ENCODE measurements at places on chromosomes 3 and 15.

GRCh38 chr3:151169262-151169947 is 33.6 kb downstream of the GPR171 start:
- DNase-seq, result no peak

DNA sequence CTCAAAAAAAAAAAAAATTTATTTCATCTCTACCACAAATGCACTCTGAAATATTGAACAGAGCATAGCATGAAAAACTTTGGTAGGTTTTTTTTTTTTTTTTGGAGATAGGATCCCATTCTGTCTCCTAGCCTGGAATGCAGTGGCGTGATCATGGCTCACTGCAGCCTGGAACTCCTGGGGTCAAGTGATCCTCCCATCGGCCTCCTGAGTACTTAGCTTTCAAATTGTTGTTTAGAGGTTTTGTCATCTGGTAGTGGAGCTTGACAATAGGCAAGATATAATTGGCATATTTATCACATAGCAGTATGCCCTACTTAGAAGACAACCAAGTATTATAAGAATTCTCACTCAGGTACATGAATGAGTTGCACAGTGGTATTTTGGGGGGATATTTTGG is 234.2 kb upstream of the ST8SIA2 start:
- DNase-seq, result no peak

DNA sequence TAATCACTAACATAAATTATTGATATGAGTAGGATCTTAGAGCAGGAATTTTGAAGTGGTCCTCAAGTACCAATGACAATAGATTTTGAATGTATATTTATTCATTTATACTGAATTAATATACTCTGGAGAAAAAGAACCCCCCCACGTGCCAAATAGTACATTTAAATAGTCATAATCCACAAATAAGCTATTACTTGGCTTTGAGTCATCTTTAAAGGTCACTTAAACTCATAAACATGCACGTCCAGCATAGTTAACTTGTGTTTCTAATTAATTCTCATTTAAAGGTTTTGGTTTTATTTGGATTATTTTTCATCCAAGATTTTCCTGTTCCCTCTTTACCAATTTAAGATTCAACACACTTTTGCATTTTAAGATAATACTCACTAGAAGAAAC is 35.1 kb downstream of the FGF7 start:
- DNase-seq, result no peak

DNA sequence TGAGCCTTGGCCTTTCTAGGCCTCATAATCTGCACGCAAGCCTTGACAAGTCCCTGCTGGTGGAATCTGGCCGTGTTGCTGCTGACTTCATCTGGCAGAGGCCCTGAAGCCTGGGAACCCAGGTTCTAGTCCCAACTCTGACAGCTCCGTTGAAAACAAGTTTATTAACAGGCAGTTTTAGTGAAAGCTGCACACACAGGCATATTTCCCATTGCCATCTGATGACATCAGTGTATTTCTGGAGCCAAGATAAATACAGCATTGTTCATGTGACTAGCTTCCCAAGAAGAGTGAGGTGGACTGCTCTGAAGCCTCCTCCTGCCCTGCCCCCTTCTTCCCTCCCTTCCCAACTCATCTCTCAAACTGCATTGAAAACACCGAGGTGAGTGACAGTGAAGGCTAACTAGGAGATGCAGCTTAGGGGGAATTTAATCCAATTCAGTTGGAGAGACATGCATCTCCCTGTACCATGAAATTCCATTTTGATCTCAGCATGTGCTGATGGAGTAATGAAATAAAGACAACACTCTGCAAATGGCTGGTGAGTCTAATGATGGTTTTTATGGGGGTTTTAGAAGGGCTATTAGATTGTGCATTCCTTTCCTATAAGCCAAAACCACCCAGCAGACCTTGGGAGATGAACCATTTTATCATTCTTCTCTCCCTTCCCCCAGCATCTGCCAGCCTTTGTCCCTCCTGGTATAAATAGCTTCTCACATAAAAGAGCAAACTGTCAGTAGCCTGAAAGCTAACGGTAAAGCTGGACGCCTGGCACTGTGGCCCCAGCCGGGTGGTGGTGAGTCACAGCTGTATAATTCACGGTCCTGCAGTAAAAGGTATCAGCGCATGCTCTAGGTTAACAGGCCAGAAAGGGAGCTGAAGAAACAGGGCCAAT is 38.0 kb downstream of the PRICKLE2 start:
- DNase-seq, result no peak

DNA sequence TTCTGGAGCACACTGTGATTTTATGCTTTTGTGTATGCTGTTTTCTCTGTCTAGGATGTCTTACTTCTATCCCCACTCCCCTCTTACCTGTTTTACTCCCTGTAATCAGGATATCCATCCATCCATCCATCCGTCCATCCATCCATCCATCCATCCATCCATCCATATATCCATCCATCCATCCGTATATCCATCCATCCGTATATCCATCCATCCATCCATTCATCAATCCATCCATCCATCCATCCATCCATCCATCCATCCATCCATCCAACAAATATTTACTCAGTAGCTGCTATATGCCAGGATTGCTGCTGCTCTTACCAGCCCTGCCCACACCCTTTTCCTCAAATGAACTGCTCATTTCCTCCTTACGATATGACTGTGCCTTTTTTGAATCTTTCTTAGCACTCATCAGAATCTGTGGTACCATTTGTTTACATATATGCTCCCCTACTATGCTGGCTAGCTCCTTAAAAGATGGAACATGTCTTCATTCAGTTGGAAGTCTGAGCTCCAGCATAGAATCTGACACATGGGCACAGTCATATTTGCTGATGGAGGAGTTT is 35.2 kb downstream of the USP13 start:
- no peak for DNase-seq

- DNase-seq, result no peak
Measured at GRCh38 chr15:58517682-58518525, 86.1 kb downstream of the LIPC start.

DNA sequence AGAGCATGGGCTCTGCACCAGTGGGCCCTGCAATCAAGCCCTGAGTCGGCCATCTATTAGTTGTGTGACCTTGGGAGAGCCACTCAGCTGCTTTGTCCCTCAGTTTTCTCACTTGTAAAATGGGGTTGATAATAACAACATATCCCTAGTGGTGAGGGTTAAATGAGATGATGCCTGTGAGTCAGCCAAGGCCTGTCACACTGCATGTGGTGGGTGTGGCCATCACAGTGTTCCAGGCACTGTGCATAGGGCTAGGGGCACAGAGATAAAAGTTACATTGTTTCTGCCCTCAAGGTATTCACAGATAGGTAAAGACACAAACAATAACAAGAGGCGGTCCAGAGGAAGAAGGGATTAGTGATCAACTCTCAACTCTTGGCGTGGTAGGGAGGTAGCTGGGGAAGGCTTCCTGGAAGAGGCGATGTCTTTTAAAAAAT is 19.5 kb downstream of the SMAD6 start:
- no peak for DNase-seq

DNA sequence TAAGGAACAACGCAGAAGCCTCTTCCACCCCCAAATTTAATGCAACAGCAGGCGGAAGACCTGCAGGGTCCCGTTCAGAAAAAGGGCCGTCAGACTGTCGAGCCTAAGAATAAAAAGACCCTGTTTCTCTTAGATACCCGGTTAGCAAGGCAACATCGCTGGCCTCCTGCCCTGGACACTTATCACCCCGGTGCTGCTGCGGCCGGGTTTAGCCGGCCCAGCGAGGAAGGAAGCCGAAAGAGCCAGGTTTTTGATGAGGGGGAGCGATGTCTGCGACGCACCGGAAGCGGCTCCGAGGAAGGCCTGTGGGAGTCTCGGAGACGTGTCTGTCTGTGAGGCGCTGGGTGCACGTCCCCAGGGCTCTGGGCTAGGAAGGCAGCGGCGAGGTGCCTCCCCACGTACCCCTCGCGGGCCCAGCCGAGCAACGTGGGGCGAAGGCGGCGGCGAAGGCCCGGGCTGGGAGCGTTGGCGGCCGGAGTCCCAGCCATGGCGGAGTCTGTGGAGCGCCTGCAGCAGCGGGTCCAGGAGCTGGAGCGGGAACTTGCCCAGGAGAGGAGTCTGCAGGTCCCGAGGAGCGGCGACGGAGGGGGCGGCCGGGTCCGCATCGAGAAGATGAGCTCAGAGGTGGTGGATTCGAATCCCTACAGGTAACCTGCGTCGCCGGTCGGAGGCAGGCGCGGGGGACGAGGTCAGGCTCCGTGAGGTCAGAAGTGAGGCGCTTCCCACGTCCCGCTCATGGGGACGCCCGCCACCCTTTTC is at the start of gene UBA5:
TSS of gene UBA5 (plus strand) at position 278 of the 759 bp plus-strand sequence. CDS start at position 487, 209 bp downstream.
- peak; percentile 82 for DNase-seq

- no peak for DNase-seq
Measured at GRCh38 chr3:114421204-114421603, 127.4 kb downstream of the TIGIT start.

- DNase-seq, result no peak
Measured at GRCh38 chr3:61094608-61095007, 156.6 kb downstream of the FHIT start.

GRCh38 chr15:35211240-35211902 is 126.3 kb upstream of the NANOGP8 start:
- no peak for DNase-seq

GRCh38 chr3:46558184-46559043 is 7.7 kb downstream of the LRRC2 start:
- peak; percentile 31 for DNase-seq

DNA sequence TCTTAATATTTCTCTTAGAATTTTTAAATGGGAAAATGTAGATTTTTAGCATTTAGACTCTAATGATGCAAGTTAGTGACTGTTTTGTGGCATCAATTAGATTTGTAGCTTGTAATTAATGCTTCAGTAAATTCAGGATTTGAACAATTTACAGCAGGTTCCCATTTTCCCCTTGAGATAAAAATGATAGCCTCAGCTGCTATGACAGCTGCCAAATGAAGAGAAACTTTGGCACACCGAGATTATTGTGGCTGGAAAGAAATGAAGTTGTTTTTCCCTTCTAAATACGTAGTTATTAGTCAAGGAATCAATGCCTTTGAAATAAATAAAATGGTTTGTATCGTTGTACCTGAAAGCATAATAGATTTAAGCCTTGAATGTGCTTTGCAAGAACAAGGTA is 206.4 kb upstream of the P2RY1 start:
- no peak for DNase-seq

Data from anterior cingulate cortex (tissue), 58 donors.